Activated T-helper 9 cell treated with anti-CD3 and anti-CD28 coated beads, Interleukin-2, amount 50 U/mL, for 16 hours (primary cell): ENCODE measurements at places on chromosomes 7 and 10.

DNA sequence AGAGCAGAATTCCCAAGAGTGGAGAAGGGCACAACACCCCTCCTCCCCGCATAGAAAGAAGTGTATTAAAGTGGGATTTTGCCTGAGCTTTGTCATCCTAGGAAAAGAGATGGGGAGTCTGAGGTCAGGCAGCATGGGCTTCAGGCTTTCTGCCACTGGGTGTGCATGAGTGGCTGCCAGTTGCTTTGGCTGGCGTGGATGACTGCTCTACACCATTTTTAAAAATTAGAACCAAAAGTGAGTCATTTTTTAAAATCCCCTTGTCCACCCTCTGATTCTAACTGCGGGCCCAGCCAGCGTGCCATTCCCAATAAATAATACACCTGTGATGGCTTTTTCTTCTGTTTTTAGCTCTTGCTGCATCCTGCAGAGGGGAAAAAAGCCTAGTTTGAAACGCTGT, 13.4 kb downstream of the SLC29A3 start:
- DNase-seq: no peak

DNA sequence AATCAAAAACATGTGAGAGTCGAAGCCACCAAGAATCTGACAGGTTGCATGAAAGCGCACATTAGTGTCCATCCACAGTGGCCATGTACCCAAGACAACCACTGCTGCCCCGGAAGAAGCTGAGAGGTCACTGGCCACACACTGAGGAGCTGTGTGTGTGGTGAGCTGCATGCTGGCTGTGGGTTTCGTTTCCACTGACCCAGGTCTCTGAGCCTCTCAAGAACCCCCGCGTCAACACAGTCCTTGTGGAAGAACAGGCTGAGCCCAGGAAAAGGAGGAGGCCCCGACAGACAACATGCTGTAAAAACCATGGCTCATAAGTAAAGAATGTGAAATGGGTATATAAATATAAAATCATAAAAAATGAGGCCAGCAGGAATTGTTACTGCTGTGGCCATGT, 8.2 kb downstream of the VIPR2 start:
- DNase-seq: no peak

DNA sequence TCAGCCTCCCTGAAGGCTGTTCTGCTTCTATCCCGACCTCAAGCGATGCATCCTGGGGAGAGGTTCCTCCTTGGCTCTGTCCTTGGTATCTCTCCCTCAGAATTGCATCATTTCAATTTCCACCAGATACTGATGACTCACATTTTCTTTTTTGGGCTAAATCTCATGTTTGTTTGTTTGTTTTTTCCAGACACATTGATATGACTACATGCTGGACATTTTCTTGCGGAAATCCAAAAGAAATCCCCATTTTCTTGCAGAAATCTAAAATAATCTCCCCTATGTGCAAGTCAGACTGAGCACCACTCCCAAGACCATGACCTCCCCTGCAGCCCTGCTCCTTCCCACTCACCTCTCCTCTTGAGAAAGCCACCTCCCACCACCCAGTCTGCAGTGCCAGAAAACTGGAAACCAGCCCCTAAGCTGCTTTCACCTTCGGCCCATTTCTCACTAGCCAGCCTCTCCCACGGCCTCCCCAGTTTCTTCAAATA, 260.2 kb upstream of the PRKCQ start:
- DNase-seq: no peak

GRCh38 chr7:89357121-89357520, 561.6 kb upstream of the TEX47 start:
- no peak for DNase-seq

GRCh38 chr10:44035474-44036197, 349.3 kb downstream of the CXCL12 start:
- DNase-seq: no peak

DNA sequence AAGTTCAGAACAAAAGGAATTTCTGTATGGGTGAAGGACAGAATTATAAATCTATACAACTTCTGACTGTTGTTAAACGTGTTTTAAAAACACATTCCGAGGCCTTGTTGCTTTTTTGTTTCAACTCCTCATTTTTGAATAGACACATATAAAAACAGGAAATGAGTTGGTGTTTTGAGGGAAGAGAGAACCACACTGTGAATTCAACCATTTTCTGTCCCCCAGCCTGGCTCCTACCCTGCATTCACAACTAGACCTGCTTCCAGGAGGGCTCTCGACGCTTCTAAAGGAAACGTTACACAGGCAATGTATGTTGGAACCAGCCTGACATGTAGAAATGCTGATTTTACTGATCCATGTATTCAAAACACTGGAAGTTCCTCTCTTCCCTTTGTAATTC, 76.5 kb downstream of the OR13A1 start:
- no peak for DNase-seq

DNA sequence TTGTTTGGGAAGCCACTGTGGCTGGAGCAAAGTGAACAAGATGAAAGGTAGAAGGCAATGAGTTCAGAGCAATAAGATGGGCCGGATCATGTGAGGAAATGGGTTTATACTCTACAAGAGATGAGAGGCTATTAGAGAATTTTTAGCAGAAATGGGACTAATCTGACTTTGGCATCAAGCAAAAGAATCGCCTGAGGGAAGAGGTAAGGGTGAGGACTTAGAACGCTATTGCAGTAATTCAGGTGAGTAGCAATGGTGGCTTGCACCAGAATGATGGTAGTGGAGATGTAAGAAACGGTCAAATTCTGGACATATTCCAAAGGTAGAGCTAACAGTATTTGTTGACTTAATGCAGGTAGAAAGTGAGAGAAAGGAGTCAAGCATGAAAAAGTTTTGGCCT, 29.5 kb upstream of the AKAP9 start:
- DNase-seq: no peak

DNA sequence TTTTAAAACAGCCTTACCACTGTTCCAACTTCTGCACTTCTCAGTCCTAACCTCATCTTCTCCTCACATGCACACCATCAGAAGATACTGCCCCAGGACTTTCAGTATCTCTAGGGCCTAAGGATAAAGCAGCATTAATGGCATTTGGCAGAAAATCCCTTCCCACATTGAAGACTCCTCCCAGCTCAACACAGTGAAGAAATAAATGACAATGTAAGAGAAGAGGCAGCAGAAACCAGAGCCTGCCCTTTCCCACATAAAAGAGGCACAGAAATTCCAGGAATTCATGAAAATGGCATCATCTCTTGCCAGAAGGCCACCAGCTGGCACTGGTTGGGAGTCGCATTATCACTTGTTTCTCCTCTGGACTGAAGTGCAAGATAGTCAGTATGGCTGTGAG, 3.7 kb downstream of the GCC1 start:
- no peak for DNase-seq

GRCh38 chr7:87218796-87219544, 562 bp downstream of the TMEM243 start:
- no peak for DNase-seq

GRCh38 chr7:136086712-136087111, 109.6 kb upstream of the MTPN start:
- DNase-seq: no peak

DNA sequence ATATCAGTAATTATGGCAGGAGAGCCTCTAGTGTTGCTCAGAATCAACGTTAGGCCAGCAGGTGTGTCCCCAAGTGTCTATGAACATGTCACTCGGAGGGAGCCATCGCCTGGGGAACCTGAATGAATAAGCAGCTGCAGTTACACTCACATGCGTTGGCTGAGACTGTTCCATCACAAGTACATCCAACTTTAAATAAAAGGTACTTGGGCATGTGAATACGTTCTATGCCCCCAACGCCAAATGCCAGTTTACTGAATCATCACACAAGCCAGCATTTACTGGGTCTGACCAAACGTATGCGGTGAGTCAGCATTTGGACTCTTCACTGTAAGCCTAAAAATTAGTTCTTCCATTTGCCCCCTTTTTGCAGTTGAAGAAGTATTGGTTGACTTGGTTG, 207.6 kb upstream of the PLXNA4 start:
- no peak for DNase-seq

DNA sequence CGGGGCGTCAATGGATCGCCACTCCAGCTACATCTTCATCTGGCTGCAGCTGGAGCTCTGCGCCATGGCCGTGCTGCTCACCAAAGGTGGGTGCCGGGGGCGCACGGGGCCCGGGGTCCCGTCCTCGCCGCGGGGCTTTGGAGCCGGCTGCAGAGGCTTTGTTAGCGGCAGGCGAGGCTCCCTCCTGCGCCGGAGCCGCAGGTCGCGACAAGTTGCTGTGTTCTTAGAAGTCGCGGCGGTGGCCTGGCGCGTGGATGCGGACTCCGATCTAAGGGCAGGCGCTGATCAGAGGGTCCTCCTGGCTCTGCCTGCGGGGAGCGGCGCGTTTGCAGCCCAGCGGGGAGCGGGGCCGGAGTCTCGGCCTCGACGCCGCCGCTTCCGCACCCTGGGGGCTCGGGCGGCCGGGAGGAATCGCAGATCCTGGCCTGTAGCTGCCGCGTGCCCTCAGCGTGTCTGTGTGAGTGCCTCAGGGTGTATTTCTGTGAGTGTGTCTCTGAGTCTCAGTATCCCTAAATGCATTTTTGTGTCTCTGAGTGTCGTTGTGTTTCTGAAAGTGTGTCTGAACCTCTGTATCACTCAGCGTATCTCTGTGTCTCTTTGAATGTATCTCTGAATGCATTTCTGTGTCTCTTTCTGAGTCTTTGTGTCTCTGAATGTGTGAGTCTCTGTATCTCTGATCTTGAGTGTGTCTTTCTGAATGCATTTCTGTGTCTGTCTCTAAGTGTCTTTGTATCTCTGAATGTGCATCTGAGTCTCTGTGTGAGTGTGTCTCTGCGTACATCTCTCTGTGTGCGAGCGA, 766 bp downstream of the BAMBI start:
- no peak for DNase-seq

DNA sequence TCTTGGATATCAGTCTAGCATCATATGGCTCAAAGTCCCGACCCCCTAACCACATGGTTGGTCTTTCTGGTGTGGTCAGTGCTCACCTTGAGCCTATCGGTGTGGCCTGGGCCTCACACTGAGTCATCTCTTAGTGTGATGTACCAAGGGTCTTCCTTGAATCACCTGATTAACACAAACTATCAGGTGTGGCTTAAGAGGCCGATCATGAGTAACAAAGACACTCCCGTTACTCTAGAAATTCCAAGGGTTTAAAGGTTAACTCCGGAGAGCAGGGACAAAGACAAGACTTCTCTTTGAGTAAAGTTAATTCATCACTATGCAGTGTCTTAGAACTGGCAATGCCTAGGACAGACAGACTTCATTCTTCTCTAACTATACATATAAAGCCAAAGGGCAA, 52.3 kb upstream of the ARMC3 start:
- no peak for DNase-seq

DNA sequence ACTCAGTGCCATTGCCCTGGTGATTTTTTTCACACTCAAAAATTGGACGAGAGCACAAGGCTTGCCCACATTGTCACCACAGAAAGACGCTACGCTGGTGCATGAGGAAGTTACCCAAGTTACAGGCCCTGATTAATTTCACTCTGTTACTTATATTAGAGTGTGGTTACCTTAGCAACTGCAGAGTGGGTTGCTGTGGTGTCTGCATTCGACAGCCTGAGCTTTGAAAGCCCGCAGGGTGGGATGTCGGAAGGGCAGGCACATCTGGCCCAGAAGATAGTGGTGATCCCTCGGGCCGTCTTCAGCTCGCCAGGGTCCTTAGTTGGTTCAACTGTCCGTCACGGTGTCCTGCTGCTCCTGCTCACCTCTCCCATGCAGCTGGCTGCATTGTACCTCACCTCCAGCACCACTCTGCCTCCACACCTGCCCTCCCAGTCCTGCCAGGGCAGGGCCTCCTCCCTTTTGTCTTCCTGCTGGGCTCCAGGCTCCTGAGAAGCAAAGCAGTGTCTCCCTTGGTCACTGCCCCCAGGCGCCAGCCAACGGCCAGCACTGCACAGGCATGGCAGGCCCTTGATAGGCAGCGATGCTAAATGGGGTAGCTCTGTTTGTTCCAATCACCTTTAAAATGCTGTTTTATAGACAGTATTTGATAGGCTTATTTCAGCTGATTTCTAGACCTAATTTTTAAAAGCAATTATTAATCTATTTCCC, 167.2 kb downstream of the EBF3 start:
- DNase-seq: no peak

- no peak for DNase-seq
Measured at GRCh38 chr7:100208911-100209408, 10.8 kb upstream of the PVRIG start.

DNA sequence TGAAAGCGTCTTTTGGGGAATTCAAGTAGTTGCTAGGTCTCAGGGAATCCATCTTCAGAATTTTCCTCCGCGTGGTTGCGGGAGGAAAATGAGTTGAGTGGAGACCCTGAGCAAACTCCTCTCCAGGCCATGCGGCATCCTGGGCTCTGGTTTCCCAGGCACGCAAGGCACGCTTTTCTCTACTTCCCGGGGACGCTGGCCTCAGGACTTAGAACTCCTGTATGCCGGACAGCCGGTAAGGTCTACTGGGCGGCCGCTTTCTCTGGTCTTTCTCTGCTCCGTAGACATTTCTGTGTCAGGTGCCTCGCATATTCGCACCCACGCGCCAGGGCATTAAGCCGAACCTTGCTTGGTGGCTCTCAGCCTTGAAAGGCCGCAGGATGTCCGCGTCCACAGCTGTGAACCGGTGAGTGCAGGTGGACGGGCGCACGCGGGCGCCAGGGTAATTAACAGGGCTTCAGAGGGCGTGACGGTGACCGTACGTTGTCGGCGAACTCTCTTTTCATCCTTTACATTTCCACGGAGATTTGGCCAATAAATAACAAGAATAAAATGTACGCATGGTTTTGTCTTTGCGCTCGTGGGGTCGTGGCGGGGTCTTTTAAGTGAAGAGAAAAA, 992 bp upstream of the RBM20 start:
- no peak for DNase-seq

- no peak for DNase-seq
Measured at GRCh38 chr10:8282340-8282739, 227.9 kb downstream of the GATA3 start.

- DNase-seq: no peak
Measured at GRCh38 chr10:12508165-12508564, 158.8 kb downstream of the CAMK1D start.

- no peak for DNase-seq
Measured at GRCh38 chr7:159156436-159157245, 12.0 kb upstream of the VIPR2 start.

DNA sequence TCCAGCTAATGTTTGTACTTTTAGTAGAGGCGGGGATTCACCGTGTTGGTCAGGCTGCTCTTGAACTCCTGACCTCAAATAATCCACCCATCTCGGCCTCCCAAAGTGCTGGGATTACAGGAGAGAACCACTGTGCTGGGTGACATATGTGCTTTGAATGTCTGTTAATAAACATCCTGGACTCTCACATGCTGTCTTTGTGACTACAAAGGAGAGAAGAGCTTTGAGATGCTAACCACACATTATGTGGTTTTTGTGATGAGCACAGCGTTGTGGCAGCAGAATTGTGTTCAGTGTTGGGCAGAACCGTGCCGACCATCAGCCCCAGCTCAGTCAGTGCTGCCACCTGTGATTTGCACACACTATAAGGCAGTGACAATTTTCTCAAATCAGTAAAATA, 500.1 kb upstream of the KLF6 start:
- no peak for DNase-seq
